ENCODE measurements at places on chromosomes 13 and 19. TPM values are rescaled to one million over a fixed set of nuclear protein-coding genes. Genes with fewer than 3 reads are reported as not detected.

The PSG7 gene
- total RNA-seq: not detected

The NLRP5 gene
- total RNA-seq: not detected

The KCNC3 gene
- 22.4 TPM for total RNA-seq

The FGF21 gene
- not detected for total RNA-seq

- DNase-seq: no peak
These were observed 17.1 kb downstream of the PCCA start for GRCh38 chr13:100106005-100106404.

DNA sequence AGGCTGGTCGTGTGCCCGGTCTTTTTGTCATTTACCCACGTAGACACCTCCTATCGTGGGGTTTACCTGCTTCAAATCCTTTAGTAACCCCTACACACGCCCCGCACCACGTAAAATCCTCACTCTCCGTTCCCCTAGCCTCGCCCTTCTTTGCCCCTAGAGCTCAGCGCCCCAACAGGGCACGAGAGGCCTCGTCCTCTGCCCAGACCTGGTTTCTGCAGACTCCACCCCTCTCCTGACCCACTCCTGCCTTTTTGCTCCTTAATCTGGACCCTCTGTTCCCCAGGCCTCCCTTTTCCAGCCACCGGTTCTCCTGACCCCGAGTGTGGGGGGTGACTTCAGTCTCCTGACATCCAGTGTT lies 412 bp downstream of the ZNF528 start:
- no peak for DNase-seq

- no peak for DNase-seq
These were observed 52.4 kb upstream of the SPATA13 start for GRCh38 chr13:24107955-24108614.

GRCh38 chr13:50476577-50477285 lies 366.8 kb downstream of the DLEU7 start:
- no peak for DNase-seq
